Activated T-helper 2 cell treated with anti-CD3 and anti-CD28 coated beads, Interferon-gamma antibody, Interleukin-2, Interleukin-4, amounts not matched to agents 10 μg/mL and 5 μg/mL and 100 μg/mL, durations not matched to agents 14 hours and 24 hours and 36 hours (primary cell): ENCODE measurements at places on chromosomes 16 and 17. TPM values are rescaled to one million over a fixed set of nuclear protein-coding genes. Genes with fewer than 3 reads are reported as not detected.

KRT36 gene
- total RNA-seq, result not detected in 2 replicates

PGS1 gene
- total RNA-seq, result 59.3 and 64.1 TPM in 2 replicates

KRT17 gene
- total RNA-seq, result not detected in 2 replicates

UMOD gene
- total RNA-seq, result not detected in 2 replicates

PPY gene
- not detected in 2 replicates for total RNA-seq

KAT8 gene
- 60.5 and 61.2 TPM in 2 replicates for total RNA-seq

KRT31 gene
- total RNA-seq, result not detected in 2 replicates

CFAP97D1 gene
- not detected in 2 replicates for total RNA-seq

EVI2B gene
- total RNA-seq, result 13.0 and 13.9 TPM in 2 replicates

SYT17 gene
- 0.34 and 0.57 TPM in 2 replicates for total RNA-seq

PLEKHG4 gene
- 30.4 and 33.4 TPM in 2 replicates for total RNA-seq

SOST gene
- not detected in 2 replicates for total RNA-seq

CRHR1 gene
- not detected in 2 replicates for total RNA-seq

DNA sequence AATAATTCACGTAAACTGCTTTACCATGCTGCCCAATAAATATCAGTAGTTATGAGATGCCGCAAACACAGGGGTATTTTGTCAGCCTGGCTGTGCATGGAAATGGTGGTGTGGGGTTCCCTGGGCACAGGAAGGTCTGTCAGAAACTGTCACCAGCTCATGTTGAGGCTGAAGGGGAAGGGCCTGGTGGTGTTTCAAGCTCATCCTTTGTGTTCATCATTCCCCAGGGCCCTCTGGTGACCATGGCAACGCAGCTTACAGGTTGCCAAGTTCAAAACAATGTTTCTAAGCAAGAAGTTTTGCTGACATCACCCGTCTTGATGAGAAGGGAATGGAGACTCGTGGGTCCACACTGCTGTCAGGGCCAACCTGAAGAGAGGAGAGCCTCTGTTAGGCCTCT, 348.9 kb upstream of the C16orf82 start:
- DNase-seq, result no peak
- peaks cover 1% of the 10 kb centered on the region for H3K27me3 ChIP-seq

DNA sequence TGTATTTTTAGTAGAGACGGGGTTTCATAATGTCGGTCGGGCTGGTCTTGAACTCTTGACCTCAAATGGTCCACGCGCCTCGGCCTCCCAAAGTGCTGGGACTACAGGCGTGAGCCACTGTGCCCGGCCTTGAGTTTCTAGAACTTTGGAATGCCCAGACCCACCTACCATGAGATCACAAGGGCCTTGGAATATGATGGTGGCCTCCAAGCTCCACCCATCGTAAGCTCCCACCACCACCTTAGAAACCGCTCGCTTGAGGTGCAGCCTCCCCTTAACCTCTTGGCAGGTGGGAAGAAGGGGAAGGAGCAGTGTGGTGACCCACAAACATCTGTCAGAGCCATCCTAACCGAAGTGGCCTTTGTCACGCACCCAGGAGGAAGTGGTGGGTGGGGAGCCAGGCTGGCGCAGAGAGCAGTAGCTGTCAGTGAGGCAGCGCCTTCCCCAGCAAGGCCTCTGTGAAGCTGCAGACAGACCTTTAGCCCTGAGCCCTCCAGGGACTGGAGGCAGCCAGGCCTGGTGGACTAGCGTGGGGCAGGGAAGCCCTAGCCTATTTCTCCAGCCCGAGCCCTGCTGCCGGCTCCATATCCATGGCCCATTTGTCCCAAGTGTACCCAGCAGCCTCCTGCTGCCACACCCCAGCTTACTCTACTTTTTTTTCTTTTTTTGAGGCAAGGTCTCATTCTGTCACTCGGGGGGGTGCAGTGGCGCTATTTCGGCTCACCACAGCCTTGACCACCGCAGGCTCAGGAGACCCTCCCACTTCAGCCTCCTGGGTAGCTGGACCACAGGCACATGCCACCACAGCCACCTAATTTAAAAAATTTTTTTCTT, 13.1 kb upstream of the SEPHS2 start:
- peak overlapping the region; percentile 96 for H3K27ac ChIP-seq
- peak; percentile 91 for DNase-seq
- H3K36me3 ChIP-seq, result no peaks in the 10 kb centered on the region

- DNase-seq, result no peak
- H3K27me3 ChIP-seq, result no peaks in the 10 kb centered on the region
- H3K27ac ChIP-seq, result no peak overlapping the region
- H3K36me3 ChIP-seq, result peaks cover 44% of the 10 kb centered on the region
- H3K4me1 ChIP-seq, result peaks cover 36% of the 10 kb centered on the region
Measured at GRCh38 chr16:10932959-10933710, 9.1 kb downstream of the DEXI start.

DNA sequence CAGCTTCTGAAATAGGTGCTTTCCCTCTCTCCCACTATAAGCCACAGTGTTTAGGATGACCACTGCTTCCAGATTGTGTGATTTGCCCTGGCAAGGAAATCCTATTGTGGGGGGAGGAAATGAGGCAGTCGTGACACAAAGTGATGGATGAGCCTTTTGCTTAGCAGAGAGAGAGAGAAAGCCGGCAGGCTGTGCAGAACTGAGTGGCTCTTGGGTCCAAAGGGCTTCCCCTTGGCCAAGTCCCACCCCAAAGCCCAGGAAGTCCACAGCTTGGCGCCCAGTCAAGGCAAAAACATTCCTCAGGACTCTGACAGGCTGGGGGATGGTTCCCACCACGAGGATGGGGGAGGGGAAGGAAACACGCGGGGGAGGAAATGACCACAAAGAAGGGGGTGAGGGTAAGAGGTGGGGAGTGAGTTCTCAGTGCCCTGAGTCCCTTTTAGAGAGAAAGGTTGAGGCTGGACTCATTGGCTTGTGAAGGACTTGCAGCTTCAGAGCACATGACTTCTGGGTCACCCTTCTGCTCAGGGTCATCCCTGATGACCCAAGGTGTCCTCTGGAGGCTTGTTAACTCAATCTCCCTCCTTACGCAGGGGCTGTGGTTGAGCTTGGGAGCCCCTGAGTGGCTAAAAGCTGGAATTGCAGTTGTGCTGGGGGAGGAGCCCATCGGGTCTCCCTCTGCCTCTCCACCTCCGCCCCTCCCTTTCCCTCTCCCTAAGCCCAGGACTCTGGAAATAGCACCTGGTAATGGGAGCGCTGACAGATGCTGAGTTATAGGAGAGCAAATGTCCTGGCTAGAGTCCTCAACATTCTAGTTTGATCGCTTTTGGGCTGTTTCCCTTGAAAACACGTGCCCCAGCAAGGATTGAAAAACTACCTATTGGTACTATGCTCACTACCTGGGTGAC, 10.3 kb upstream of the MSL1 start:
- H3K27me3 ChIP-seq, result peaks cover 2% of the 10 kb centered on the region
- peak; percentile 64 for DNase-seq
- peaks cover 54% of the 10 kb centered on the region for H3K4me1 ChIP-seq
- peak overlapping the region; percentile 49 for H3K4me3 ChIP-seq
- peak overlapping the region; percentile 77 for H3K27ac ChIP-seq
- H3K36me3 ChIP-seq, result no peaks in the 10 kb centered on the region

GRCh38 chr17:47615766-47616424, 33.8 kb upstream of the KPNB1 start:
- H3K27me3 ChIP-seq, result no peaks in the 10 kb centered on the region
- no peak overlapping the region for H3K27ac ChIP-seq
- peaks cover 12% of the 10 kb centered on the region for H3K4me1 ChIP-seq
- peaks cover 50% of the 10 kb centered on the region for H3K36me3 ChIP-seq

DNA sequence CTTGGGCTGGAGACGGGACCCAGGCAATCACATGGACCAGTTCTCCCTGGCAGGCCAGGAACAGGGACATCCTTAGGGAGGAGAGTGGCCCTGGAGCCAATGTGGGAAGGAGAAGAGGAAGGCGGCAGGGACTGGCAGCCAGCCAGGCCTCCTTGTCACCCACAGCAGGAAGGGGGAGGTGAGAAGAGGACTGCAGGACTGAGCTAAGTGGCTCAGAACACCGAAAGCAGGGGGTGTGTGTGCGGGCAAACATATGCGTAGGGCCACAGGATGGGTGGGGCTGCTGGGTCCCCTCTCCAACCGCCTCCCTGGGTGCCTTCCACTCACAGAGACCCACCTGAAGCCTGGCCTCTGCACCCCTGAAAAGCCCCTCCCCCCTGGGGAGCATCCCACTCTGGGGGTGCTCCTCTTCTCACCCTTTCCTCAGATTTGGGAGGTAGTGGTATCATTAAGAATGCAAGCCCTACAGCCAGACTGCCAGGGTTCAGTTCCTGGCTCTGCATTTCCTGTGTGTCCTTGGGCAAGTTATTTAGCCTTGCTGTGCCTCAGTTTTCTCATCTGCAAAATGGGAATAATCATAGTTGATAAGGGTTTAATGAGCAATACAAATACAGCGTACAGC, 8.1 kb downstream of the PNMT start:
- H3K4me1 ChIP-seq, result peaks cover 47% of the 10 kb centered on the region
- no peak overlapping the region for H3K4me3 ChIP-seq
- H3K36me3 ChIP-seq, result peaks cover 20% of the 10 kb centered on the region
- H3K27ac ChIP-seq, result peak overlapping the region; percentile 59

DNA sequence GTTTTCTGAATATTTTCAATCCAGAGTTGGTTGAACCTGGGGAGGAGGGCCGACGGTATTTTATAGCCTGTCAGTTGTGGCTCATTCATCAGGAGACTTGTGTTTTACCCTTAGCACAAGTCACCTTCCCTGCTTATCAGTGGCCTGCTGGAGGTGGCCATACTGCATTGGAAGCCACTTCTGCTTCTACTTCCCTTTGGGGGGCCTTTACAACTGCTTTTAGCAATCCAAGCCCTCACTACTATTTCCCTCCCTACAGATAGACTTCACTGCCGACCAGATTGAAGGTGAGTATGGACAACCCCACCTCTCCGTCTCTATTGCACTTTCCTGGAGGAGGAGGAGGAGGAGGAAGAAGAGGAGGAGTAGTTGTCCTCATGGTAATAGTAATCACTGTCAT, 4.4 kb downstream of the MYL4 start:
- DNase-seq, result no peak
- H3K4me3 ChIP-seq, result no peak overlapping the region
- peaks cover 4% of the 10 kb centered on the region for H3K4me1 ChIP-seq
- H3K27me3 ChIP-seq, result peaks cover 22% of the 10 kb centered on the region

GRCh38 chr16:16797239-16797638, 418.3 kb downstream of the NPIPA7 start:
- no peaks in the 10 kb centered on the region for H3K36me3 ChIP-seq
- no peaks in the 10 kb centered on the region for H3K4me1 ChIP-seq
- H3K27me3 ChIP-seq, result no peaks in the 10 kb centered on the region
- H3K4me3 ChIP-seq, result no peak overlapping the region
- no peak overlapping the region for H3K27ac ChIP-seq

GRCh38 chr17:35116845-35117244, 2.8 kb downstream of the RAD51D start:
- H3K36me3 ChIP-seq, result peaks cover 36% of the 10 kb centered on the region
- DNase-seq, result no peak
- H3K4me1 ChIP-seq, result peaks cover 23% of the 10 kb centered on the region
- no peak overlapping the region for H3K27ac ChIP-seq
- peaks cover under 1% of the 10 kb centered on the region for H3K27me3 ChIP-seq
- no peak overlapping the region for H3K4me3 ChIP-seq

GRCh38 chr16:15866451-15866850, 9.6 kb upstream of the MYH11 start:
- no peaks in the 10 kb centered on the region for H3K27me3 ChIP-seq
- no peak for DNase-seq
- H3K4me1 ChIP-seq, result no peaks in the 10 kb centered on the region
- peaks cover 35% of the 10 kb centered on the region for H3K36me3 ChIP-seq
- no peak overlapping the region for H3K4me3 ChIP-seq
- H3K27ac ChIP-seq, result no peak overlapping the region

GRCh38 chr17:17669580-17670235, 11.6 kb upstream of the RAI1 start:
- no peaks in the 10 kb centered on the region for H3K36me3 ChIP-seq
- no peak overlapping the region for H3K27ac ChIP-seq
- H3K4me1 ChIP-seq, result peaks cover 12% of the 10 kb centered on the region

- no peak overlapping the region for H3K27ac ChIP-seq
- DNase-seq, result peak; percentile 15
- no peaks in the 10 kb centered on the region for H3K4me1 ChIP-seq
- peaks cover 20% of the 10 kb centered on the region for H3K27me3 ChIP-seq
- no peaks in the 10 kb centered on the region for H3K36me3 ChIP-seq
Measured at GRCh38 chr17:33038740-33039139, 47.1 kb downstream of the SPACA3 start.

GRCh38 chr16:6160871-6161270, 1063.3 kb upstream of the EEF2KMT start:
- no peaks in the 10 kb centered on the region for H3K4me1 ChIP-seq
- DNase-seq, result no peak
- H3K27me3 ChIP-seq, result no peaks in the 10 kb centered on the region
- no peaks in the 10 kb centered on the region for H3K36me3 ChIP-seq
- no peak overlapping the region for H3K27ac ChIP-seq
- no peak overlapping the region for H3K4me3 ChIP-seq

GRCh38 chr16:19718624-19718965, 524 bp downstream of the IQCK start:
- H3K4me1 ChIP-seq, result peaks cover 10% of the 10 kb centered on the region
- no peak overlapping the region for H3K27ac ChIP-seq
- peaks cover 20% of the 10 kb centered on the region for H3K36me3 ChIP-seq
- H3K27me3 ChIP-seq, result no peaks in the 10 kb centered on the region

DNA sequence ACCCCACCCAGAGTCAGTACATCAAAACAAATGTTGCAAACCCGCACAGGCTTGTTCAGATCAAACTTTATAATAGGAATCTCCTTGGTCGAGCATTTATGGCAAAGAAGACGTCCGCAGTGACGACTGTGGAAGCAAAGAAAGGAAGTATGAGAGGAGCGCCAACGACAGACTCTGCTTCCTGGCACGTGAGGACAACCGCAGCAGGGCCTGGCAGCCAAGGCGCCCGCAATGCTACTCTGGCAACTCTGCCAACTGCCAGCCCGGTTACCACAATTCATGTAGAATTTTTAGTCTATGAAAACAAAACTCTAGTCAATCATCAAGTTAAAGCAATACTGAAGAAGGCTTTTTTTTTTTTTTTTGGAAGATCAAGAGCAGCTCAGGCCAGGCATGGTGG, 24.8 kb downstream of the CYB5D2 start:
- peaks cover 3% of the 10 kb centered on the region for H3K4me1 ChIP-seq
- H3K36me3 ChIP-seq, result peaks cover 71% of the 10 kb centered on the region
- H3K27me3 ChIP-seq, result no peaks in the 10 kb centered on the region
- no peak overlapping the region for H3K27ac ChIP-seq

GRCh38 chr16:2002406-2003230, 7.0 kb downstream of the ZNF598 start:
- no peak overlapping the region for H3K4me3 ChIP-seq
- peaks cover 9% of the 10 kb centered on the region for H3K4me1 ChIP-seq
- H3K27me3 ChIP-seq, result no peaks in the 10 kb centered on the region
- H3K36me3 ChIP-seq, result peaks cover 39% of the 10 kb centered on the region
- H3K27ac ChIP-seq, result no peak overlapping the region

DNA sequence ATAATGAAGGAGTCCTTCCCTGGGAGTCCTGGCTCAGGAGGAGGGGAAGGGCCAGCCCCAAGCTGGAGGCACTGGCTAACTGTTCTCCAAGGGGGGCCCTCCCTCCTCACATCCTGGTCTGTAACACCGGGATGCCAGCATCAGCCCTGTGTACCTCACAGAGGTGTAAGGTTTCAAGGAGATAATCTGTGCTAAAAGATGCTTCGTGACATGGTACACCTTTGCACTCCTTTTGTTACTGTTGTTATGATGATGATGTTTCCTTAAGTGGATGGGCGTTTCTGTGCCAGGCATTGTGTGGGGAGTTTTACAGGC, 236.7 kb upstream of the TNRC6C start:
- no peak overlapping the region for H3K4me3 ChIP-seq
- peaks cover 12% of the 10 kb centered on the region for H3K27me3 ChIP-seq
- DNase-seq, result no peak
- no peak overlapping the region for H3K27ac ChIP-seq
- H3K4me1 ChIP-seq, result no peaks in the 10 kb centered on the region
- no peaks in the 10 kb centered on the region for H3K36me3 ChIP-seq

GRCh38 chr16:19136549-19137196, 22.9 kb downstream of the ITPRIPL2 start:
- H3K36me3 ChIP-seq, result no peaks in the 10 kb centered on the region
- peaks cover 8% of the 10 kb centered on the region for H3K4me1 ChIP-seq
- no peak overlapping the region for H3K4me3 ChIP-seq
- no peak for DNase-seq
- H3K27ac ChIP-seq, result no peak overlapping the region
